Right kidney (tissue), 9 donors: ENCODE measurements at places on chromosomes 2 and 18.
A peak's percentile ranks its signal among the peaks of the same experiment; 100 is the strongest.

DNA sequence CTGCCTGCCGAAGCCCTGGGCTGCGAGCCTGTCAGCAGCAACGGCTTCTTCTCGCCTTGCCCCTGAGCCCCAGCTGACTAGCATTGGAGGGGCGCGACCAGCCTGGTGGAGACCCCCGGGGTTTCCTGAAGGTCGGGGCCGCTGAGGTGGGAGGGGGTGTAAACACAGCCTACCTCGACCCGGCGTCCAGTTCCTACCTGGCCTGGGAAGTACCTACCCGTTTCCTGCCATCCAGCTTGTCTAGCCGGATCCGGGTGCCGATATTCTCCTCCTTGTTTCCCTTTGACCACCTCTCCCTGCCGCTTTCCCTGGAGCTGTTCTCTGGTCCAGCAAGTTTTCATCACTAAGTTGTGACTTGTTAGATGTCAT, 511 bp downstream of the MOB4 start:
- DNase-seq, result no peak

GRCh38 chr2:120403676-120404075, 57.7 kb downstream of the INHBB start:
- DNase-seq, result no peak

- no peak for DNase-seq
Measured at GRCh38 chr2:118490330-118490729, 357.1 kb downstream of the EN1 start.

GRCh38 chr2:130834091-130834930, 2.4 kb upstream of the ARHGEF4 start:
- DNase-seq, result peak; percentile 29

- DNase-seq, result no peak
Measured at GRCh38 chr18:46563317-46563716, 93.7 kb downstream of the LOXHD1 start.

DNA sequence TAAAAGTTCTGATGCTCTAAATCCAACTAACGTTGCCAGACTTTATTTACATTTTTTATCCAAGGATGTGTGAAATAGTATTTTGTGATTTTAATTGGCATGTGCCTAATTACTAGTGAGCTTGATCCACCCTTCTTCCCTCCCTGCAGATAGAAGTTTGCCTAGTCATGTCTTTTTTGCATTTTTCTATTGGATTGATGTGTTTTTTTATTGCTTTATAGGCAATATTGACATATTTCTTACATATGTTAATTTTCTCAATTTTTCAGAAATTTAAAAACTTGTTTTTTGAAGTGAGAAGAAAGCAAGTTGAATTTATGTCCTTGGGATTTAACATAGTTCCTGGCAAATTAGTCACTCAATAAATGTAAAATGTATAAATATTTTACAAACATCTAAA, 56.4 kb downstream of the EML4 start:
- DNase-seq, result no peak

DNA sequence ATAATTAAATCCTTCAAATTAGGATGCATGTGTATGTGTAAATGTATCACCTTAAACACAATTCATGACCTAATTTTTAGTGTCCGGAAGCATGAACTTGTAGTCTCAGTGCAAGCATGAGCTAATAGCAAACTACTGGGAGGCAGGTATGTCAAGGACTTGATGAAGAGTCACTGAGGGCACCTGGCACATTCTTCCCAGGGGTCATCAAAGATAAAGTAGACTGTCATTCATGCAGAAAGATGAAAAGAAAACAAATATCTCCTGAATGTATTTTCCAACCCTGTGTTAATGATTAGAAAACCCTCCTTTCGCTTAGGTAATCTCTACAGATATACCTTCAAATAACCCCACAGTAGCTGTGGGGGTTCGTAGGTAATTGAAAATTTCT, 234.9 kb downstream of the SOCS6 start:
- DNase-seq, result no peak

DNA sequence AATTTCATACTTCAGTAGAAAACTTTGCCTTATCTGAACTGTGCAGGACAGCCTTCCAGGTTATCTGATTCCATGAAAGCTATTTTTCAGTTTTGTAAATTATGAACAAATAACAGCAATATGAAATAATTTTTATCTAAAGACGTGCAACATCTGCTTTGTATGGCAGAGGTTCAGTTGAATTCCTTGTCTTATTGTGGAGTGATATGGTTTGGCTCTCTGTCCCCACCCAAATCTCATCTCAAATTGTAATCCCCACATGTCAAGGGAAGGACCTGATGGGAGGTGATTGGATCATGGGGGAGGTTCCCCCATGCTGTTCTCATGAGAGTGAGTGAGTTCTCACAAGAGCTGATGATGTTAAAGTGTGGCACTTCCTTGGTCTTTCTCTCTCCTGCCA, 18.1 kb upstream of the RPIA start:
- no peak for DNase-seq

GRCh38 chr2:187876554-187876953, 322.3 kb upstream of the TFPI start:
- DNase-seq, result no peak

GRCh38 chr18:48105317-48105716, 174.9 kb upstream of the SMAD2 start:
- no peak for DNase-seq

DNA sequence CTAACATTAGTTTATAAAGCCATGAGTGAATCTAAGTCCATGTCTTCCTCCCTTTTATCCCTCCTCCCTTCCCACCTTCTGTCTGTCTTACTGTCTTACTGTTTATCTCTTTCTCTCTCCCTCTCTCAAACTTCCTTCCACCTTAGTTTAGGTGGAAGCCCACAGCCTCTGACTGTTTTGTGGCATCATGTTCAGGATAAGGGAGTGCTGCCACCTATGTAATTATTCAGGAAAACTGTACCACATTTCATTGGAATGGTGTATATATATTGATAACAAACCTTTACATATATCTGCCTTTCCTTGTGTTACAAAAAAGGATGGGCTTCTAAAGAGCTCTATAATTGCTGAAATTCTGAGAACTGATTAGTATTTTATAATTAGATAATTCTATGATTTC, 48.7 kb downstream of the NETO1 start:
- no peak for DNase-seq

DNA sequence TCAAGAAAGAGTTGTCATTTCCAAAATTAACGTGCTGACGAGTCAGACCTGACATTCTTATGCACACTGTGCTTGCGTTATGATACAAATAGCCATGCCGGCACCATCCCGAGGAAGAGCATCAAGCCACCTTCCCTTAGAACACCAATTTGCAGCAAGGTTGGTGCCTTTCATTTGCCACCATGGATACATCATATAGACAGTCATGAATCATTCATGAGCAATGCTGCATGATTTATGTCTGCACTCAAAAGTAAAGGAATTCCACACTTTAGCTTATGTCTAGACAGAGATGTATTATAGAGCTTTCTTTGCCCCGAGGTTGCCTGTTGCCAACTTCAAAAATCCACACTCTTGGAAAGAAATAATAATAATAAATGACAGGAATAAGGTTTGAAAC, 166.9 kb downstream of the VWC2L start:
- DNase-seq, result no peak

GRCh38 chr2:183011743-183012142, 26.5 kb downstream of the NCKAP1 start:
- no peak for DNase-seq
